ENCODE measurements at places on chromosomes 1 and 21.

DNA sequence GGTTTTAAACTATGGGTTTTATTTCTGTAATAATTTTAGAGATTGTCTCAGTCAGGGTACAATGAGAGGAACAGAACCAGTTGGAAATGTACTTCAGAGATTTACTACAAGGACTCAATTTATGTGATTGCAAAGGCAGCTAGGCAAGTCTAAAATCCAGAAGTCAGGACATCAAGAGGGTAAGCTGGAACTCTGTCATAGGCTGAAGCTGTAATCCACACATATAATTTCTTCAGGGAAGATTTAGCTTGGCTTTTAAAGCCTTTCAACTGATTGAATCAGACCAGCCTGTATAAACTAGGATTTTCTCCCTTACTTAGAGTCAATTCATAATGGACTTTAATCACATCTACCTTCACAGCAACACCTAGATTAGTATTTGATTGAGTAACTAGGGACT, 24.3 kb upstream of the LELP1 start:
- DNase-seq: no peak

DNA sequence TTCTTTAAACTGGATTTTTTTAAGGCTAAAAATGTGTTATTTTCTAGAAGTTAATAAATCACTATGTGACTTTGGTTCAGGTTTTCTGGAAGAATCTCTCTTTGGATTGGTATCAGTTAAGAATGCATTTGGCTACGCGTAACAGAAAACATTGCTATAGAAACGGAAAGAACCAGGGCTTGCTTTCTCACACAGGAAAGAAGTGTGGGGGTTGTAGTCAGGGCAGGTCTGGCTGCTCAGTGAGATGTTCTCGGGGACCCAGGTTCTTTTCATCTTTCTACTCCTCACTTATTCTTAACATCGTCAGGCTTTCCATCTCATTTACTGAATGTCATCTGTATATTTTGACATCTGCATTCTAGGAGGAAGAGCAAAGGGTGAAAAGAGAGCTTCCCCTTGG, 191.4 kb downstream of the ZBTB18 start:
- DNase-seq: no peak

DNA sequence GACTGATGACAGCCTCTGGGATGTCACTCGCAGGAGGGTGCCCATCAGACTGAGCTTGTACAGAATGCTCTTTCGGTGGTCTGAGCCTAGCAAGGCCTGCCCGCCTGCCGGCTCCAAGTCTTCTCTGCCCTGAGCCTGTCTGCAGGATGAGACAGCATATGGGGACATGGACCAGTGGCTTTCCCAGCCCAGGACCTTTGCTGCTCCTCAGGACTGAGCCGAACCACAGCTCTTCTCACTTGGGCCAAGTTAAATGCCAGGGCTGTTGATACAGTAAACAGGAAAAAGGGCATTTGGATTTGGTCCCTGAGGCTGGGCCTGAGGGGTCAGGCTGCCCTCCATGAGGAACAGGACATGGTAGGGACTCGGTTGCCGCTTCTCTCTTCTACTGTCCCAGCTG, 64.3 kb upstream of the EPS8L3 start:
- no peak for DNase-seq

GRCh38 chr1:20399606-20400180, 86.3 kb downstream of the CAMK2N1 start:
- DNase-seq: no peak

DNA sequence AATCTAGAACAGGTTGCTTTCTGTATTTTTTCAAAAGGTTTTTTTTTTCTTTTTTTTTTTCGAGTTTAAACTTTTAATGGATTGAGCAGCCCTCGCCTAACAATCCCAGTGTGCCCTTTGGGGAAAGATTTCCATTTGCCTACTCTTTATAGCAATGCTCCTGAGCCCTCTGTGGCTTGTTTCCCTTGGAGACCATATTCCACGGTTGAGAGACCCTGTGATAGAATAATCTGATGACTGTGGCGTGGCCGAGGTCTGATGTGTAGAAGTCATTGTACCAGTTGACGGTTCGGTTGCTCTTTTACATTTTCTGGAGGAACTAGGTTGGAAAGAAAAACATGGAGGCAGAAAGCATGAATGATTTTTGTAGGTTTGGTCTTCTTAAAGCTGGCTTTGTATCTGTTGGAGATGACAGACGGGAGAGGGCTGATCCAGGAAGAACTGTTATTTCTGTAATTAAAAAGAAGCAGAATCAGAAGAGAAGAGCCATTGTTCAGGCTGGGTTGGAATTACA, 305.7 kb upstream of the NRIP1 start:
- DNase-seq: no peak
